ENCODE measurements at places on chromosomes 1 and 21. TPM values are rescaled to one million over a fixed set of nuclear protein-coding genes. Genes with fewer than 3 reads are reported as not detected.

GRCh38 chr1:59604191-59604590 lies 210.6 kb upstream of the HOOK1 start:
- no peak overlapping the region for H3K4me3 ChIP-seq
- no peaks in the 10 kb centered on the region for H3K36me3 ChIP-seq
- no peaks in the 10 kb centered on the region for H3K4me1 ChIP-seq
- no peak for DNase-seq
- no peak overlapping the region for H3K27ac ChIP-seq

DNA sequence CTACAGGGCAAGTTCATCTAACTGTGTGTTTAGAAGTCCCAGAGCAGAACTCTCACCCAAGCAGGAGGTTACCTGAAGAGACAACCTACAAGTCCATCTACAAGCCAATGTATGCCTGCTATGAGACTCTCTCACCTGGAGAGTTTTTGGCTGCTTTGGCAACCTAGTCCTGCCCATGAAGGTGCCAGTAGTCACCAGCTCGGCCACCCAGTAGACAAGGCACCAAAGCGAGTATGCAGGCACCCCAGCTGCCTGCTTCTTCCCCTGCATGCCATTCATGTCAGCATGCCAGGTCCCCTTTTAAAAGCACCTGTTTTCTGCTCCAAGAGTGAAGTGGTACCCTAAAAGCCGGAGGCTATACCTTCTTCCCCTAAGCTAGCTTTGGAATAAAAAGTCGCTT lies 20.2 kb downstream of the RIIAD1 start:
- H3K4me3 ChIP-seq: no peak overlapping the region
- H3K27me3 ChIP-seq: no peaks in the 10 kb centered on the region
- no peaks in the 10 kb centered on the region for H3K36me3 ChIP-seq
- H3K4me1 ChIP-seq: no peaks in the 10 kb centered on the region
- no peak for DNase-seq

DNA sequence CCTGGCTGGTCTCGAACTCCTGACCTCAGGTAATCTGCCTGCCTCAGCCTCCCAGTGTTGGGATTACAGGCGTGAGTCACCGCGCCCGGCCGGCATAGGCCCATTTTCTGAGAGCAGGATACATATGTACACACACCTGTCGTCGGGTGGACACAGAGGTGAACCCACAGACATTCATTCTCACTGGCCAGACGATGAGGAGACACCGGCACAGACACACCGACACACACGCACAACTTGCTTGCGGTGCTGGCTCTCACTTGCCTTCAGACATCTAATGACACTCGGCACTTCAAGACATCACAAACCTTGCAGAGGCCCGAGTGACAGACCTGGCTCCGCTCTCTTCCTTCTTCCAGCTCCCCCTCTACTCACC lies 579 bp downstream of the PTCH2 start:
- no peaks in the 10 kb centered on the region for H3K4me1 ChIP-seq
- no peaks in the 10 kb centered on the region for H3K36me3 ChIP-seq
- no peak overlapping the region for H3K27ac ChIP-seq
- no peak overlapping the region for H3K4me3 ChIP-seq
- H3K27me3 ChIP-seq: peaks cover 4% of the 10 kb centered on the region

DNA sequence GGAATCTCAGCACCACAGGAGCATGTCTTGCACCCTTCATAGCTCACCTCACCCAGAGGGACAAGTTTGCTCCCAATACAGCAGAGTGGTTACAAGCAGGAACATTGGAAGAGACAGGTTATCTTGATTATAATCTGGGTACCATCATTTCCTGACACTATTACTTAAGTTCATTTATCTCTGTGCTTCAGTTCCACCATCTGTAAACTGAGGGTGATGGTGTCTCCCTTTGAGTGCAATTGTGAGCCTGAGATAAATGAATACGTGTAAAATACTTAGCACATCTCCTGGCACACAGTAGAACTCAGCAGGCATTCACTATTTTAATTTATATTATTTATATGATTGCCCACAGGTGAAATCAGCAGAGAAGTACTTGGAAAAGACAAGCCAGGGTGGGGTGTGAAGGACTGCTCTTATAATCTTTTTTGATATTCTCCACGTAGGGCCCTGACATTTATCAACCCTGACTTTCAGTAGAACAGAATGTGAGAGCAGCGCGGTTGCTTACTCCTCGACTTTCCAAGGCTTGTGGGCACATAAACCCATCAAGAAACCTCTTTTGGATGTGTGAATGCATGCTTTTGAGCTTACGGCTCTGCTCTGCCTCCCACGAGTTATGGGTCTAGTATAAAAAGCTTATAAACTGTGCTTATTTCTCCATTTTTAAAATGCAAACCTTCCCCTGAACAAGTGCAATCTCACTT lies 34.9 kb downstream of the DUSP10 start:
- no peak overlapping the region for H3K4me3 ChIP-seq
- peaks cover 7% of the 10 kb centered on the region for H3K36me3 ChIP-seq
- DNase-seq: no peak
- peaks cover 46% of the 10 kb centered on the region for H3K4me1 ChIP-seq
- no peaks in the 10 kb centered on the region for H3K27me3 ChIP-seq
- no peak overlapping the region for H3K27ac ChIP-seq

- no peak overlapping the region for H3K27ac ChIP-seq
- no peak overlapping the region for H3K4me3 ChIP-seq
- H3K4me1 ChIP-seq: no peaks in the 10 kb centered on the region
- DNase-seq: no peak
Observed at GRCh38 chr1:215665215-215665614, 98.1 kb downstream of the KCTD3 start.

- H3K36me3 ChIP-seq: no peaks in the 10 kb centered on the region
- no peak overlapping the region for H3K4me3 ChIP-seq
- no peak overlapping the region for H3K27ac ChIP-seq
- no peaks in the 10 kb centered on the region for H3K27me3 ChIP-seq
Observed at GRCh38 chr1:25699500-25700143, 83.0 kb downstream of the MAN1C1 start.

GRCh38 chr1:59985911-59986515 lies 59.4 kb upstream of the CYP2J2 start:
- no peaks in the 10 kb centered on the region for H3K27me3 ChIP-seq
- H3K4me1 ChIP-seq: no peaks in the 10 kb centered on the region

GRCh38 chr1:153217744-153218416 lies 496 bp downstream of the PRR9 start:
- H3K4me3 ChIP-seq: no peak overlapping the region
- H3K4me1 ChIP-seq: no peaks in the 10 kb centered on the region
- H3K27ac ChIP-seq: no peak overlapping the region
- DNase-seq: no peak

RNU1-3 gene
- 1,300 TPM for total RNA-seq

CTSS gene
- 30.9 TPM for total RNA-seq

BRINP2 gene
- not detected for total RNA-seq

FAM163A gene
- total RNA-seq: not detected

LCE3E gene
- total RNA-seq: not detected

TMEM54 gene
- total RNA-seq: 2.6 TPM

Data from CD8-positive, alpha-beta memory T cell (primary cell).